ENCODE measurements at places on chromosomes 1 and 21. TPM values are rescaled to one million over a fixed set of nuclear protein-coding genes. Genes with fewer than 3 reads are reported as not detected.

The IGSF21 gene
- total RNA-seq = not detected

The MTARC2 gene
- not detected for total RNA-seq

The CFAP107 gene
- total RNA-seq = not detected

The PGLYRP4 gene
- total RNA-seq = not detected

The OR4F16 gene
- not detected for total RNA-seq

The RTCA gene
- 51.6 TPM for total RNA-seq

The SPRR1A gene
- not detected for total RNA-seq

The C21orf58 gene
- 65.4 TPM for total RNA-seq

GRCh38 chr1:44584167-44584566 lies 90.1 kb downstream of the TMEM53 start:
- DNase-seq = no peak

- no peak for DNase-seq
These were observed 8.4 kb downstream of the FOXE3 start for GRCh38 chr1:47424336-47424982.

- no peak for DNase-seq
These were observed 114.4 kb upstream of the RAB3GAP2 start for GRCh38 chr1:220386494-220387195.

GRCh38 chr1:96565546-96565945 lies 156.0 kb upstream of the PTBP2 start:
- DNase-seq = no peak

- DNase-seq = no peak
These were observed 13.9 kb downstream of the FAM151A start for GRCh38 chr1:54609301-54609921.

DNA sequence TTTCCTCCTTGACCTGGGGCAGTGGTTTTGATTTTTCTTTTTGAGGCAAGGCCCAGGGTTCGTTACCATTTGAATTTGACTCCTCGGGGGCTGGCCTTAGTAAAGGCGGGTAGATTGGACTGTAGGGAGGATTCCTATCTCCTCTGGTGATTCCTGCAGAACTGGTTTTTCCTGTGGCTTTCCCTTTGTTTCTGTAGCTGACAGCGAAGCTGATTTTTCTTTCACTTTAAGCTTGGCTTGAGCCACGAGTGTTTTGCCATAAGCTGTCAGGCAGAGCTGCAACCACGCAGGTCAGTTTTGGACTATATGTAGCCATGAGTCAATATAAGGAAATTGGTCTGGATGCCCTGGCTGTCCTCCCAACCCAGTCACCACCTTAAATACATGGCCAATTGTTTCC lies 28.7 kb upstream of the KCNJ15 start:
- DNase-seq = no peak

DNA sequence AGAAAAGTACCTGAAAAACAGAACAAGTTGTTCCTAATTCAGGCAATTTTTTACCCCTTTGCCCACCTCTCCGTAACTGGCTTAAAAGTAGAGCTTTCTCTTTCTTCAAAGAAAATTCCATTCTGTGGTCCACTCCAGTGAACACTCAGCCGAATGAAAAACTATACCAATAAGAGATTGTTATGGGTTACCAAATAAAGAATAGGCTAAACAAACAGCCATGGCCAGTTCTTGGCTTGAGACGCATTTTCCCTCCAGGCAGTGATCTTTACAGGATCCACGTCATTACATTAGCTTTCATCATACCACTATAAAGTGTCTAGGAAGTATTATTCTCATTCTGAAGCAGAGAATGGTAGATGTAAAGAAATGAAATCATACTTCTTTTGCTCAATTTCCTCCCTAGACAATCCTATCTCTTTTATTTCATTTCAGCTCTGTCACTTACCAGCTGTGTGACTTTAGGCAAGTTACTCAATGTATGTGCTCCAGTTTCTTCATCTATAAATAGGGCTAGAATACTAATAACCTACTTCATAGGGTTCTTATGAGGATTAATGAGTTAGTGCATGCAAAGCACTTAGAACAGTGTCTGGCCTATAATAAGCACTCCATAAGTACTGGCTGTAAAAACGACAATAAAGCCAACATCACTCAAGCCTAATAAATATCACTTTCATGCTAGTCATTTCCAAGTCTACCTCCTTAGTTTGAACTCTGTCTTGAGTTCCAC lies 26.5 kb upstream of the TRIM45 start:
- no peak for DNase-seq

- DNase-seq = no peak
These were observed 6.6 kb downstream of the OSBPL9 start for GRCh38 chr1:51623450-51623849.

DNA sequence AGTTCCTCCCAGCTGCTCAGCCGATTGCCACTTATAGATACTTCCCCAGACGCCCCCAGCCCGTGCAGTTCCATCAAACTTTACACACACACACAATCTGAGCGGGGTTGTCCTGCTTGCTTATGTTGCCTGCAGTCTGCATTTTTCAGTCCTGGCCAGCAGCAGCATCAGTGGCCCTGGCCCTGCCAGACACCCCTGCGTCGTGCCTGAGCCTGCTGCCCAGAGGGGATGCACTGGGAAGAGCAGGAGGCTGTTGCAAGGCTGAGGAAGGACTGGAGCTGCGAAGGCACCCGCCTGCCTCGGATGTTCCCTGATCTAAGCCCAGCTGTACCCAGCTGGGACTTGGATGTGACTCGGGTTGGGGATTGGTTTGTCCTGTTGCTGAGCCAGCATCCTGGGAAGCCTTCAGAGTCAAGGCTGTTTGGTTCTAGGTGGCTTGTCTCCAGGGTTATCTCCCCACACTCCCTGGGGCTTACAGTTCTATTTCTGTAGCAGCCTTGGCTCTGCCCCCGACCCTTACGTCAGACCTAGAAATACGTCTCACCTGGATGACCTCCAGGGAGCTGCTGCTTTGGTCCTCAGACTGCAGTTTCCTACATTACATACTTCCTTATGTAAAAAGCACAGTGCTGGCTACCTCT lies 42.3 kb downstream of the MAN1C1 start:
- DNase-seq = no peak

GRCh38 chr1:30789388-30790255 lies 32.0 kb upstream of the LAPTM5 start:
- DNase-seq = no peak

GRCh38 chr1:23210963-23211362 lies 6.3 kb downstream of the HTR1D start:
- no peak for DNase-seq

DNA sequence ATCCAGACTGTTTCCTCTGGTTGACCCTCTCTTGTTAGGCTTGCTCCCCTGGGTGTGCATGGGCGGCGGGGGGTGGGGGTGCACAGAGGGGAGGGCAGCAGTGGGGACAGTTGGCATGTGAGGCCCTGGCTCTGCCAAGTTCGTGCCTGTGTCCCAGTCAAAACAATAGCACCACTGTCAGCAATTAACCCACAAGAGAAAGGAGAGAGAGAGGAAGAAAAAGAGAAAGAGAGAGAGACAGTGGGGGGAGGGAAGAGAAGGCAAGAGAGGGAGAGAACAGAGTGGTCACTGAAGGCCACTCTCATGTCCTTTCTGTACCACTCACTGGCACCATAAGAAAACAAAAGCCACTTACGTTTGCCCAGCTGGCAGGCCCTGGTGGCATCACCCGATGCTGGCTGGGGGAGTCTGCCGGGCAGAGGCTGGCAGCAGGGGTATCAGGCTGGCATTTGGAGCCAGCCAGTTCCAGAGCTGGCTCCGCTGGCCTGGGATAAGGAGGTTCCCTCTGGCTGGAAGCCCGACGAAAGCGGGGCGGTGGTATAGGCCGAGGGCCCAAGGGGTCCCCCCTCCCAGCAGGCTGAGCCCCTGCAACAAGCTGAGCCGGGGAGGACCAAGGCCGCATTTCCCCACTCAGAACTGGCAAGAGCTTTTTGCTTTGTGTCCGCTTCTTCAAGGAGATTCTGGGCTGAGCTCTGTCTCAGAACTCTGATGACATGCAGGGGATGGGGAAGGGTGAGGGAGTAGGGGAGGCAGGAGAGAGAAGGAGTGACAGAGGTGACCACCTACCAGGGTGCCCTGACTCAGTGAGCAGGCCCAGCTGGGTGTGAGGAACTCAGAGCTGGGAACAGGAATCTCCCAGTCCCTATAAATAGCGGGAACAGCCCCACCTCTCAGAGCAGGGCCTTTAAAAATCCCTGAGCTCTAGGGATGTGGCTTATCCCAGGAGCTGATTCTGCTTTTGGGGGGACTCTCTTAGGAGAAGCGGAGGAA lies 27.9 kb downstream of the PIK3C2B start:
- DNase-seq = no peak

DNA sequence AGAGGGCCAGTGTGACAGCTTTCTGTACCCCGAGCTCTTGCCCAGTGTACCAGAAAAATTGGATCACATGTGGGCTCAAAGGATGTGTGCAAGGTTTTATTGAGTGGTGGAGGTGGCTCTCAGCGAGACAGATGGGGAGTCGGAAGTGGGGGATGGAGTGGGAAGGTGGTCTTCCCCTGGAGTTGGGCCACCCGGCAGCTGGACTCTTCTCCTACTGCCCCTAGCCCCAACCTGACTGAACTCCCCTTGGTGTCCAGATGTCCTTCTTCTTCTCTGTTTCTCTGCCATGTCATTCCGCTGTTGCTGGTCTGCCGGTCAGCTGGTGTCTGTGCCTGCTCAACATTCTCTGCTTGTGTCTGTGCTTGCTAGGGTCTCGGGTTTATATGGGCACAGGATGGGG lies 217.9 kb downstream of the RRAGC start:
- DNase-seq = no peak

DNA sequence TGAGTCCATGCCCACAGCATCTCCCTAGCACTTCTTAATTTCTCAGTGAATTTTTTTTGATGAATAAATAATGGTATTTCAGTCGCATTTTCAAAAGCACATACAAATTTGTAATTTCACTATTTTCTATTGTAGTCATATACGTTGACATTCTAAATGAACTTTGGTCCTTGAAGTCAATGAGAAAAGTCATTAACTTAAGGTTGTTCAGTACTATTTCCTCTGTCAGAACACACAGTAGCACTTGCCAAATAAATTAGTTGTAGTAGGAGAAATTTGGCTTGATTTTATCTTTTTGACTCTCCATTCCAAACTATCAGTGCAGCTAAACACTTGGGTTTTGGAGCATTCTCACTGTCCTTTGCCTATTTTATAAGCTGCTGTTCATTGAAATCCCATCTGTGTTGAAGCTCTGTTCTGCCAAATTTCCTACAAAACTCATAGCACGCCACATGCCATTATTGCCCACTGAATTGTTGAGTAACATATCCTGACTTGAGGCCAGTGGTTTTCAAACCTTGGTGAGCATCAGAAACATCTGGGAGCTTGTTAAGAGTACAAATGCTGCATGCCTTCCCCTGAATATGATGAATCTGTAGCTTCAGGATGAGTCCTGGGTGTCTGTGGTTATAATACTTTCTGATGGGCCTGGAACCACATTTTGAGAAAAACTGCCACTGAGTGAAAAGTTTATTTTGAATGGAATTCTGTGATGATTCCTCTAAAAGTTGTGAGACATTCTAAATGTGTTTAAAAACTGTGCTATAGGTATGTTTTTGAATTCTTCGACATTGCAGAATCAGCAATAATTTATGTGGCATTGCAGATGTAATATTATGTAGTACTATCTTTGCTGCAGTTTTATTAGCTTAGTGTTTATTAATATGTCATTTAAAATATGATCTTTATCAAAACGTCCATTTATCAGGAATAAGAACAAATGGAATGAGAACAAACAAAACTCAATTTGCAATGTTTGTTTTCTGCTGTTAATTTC lies 78.9 kb downstream of the DNM3 start:
- no peak for DNase-seq

DNA sequence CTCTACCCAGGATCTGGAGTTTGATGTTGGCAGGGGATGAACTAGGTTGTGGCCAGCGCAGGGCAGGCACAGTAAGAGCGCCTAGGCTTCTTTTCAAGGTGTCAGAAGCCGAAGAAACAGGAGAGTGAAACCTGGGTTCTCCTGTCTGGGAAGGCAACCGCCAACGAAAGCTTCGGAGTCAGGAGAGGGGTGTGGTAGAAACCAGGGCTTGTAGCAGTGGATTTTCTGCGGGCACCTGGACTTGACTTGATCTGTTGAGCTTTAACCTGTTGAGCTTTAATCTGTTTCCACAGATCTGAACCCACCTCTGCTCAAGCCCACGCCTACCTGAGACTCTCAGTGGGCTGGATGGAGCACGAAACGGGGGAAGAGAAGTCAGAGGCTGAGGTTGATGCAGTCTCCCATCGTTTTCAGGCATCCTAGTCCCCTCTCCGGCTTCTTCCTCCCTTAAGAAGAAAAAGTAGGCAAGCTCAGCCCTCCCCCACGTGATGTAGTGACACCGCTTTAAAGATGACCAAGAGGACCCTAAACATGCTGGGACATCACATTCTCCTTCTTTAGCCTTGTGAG lies 9.3 kb downstream of the HLX start:
- DNase-seq = no peak

Measured in activated CD8-positive, alpha-beta T cell treated with anti-CD3 and anti-CD28 coated beads, Interleukin-2, amount 10 ng/mL, durations not matched to agents 7 days and 5 days (primary cell).